ENCODE measurements at places on chromosomes 4 and X. TPM values are rescaled to one million over a fixed set of nuclear protein-coding genes. Genes with fewer than 3 reads are reported as not detected.

GRCh38 chr4:142356801-142357200 lies 489.3 kb downstream of the INPP4B start:
- no peak for DNase-seq

GRCh38 chr4:128338634-128339355 lies 51.2 kb upstream of the PGRMC2 start:
- DNase-seq, result peak; percentile 53

DNA sequence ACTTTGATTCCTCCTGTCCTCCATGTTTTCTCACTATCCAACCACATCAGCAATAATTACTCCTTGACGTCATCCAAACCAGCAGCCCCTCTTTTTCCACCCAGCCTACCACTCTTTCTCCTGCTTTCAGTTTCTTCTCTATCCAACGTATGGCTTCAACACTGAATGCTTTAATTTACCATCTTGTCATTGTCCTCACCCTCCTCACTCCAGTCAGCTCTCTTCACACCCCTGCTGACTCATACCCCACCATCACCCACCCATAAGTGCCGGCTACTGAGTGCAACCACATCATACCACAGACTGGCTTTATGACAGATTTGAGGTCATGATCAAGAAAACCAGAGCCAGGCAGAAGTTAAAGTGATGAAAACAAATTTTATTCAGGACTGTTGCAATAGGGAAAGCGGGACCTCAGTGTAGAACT lies 9.8 kb upstream of the ANXA5 start:
- DNase-seq, result no peak

GRCh38 chrX:20001588-20001987 lies 10.7 kb upstream of the BCLAF3 start:
- no peak for DNase-seq

- no peak for DNase-seq
These were observed 95.7 kb upstream of the MAOA start for GRCh38 chrX:43560247-43560946.

UGT2B7 gene
- polyA plus RNA-seq, result not detected

DBET gene
- not detected for polyA plus RNA-seq

CYSLTR1 gene
- polyA plus RNA-seq, result not detected

BEND2 gene
- polyA plus RNA-seq, result not detected

DCTD gene
- polyA plus RNA-seq, result 195 TPM

CASP6 gene
- 38.9 TPM for polyA plus RNA-seq

GRCh38 chrX:153968255-153968654 lies 3.4 kb downstream of the HCFC1 start:
- DNase-seq, result no peak

SULT1E1 gene
- not detected for polyA plus RNA-seq

TLR2 gene
- polyA plus RNA-seq, result 0.22 TPM

All from AG04450 (cell line).